ENCODE measurements at places on chromosomes 6 and 20.

GRCh38 chr20:58173930-58174707 lies 54.3 kb downstream of the ANKRD60 start:
- DNase-seq, result peak; percentile 72

DNA sequence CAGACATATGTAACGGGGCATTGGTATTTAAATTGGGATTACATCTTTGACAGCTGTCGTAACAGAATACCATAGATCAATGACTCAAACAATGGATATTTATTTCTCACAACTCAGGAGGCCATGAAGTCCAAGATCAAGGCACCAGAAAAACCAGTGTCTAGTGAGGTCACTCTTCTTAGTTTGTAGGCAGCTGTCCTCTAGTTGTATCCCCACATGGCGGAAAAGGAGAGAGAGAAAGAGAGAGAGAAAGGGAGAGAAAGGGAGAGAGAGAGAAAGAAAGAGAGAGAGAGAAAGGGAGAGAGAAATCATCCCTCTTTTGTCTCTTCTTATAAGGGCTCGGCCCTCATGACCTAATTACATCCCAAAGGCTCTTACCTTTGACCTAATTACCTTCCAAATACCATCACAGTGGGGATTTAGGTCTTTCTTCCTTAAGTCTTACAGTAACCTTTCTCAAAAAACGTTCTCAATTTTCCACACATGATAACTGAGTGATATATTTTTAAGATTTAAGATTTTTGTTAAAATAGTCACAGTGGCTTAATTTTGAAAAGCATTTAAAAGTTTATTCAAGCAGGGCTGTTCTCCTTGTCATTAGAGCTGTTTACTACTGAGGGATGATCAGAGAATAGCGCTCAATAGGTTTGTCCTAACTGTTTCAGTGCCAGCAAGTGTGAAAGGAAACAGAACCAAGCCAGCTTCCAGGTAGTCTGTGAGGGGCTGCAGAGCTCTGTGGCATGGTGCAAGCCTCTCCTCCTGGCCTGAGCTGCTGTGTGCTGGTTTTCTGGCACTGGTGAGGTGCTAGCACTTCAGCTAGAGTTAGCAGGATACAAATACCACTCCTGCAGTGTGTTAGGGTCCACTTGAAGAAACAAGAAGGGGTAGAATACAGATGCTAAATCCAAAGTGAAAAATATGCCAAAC lies 79.0 kb downstream of the IMPG1 start:
- DNase-seq, result no peak

DNA sequence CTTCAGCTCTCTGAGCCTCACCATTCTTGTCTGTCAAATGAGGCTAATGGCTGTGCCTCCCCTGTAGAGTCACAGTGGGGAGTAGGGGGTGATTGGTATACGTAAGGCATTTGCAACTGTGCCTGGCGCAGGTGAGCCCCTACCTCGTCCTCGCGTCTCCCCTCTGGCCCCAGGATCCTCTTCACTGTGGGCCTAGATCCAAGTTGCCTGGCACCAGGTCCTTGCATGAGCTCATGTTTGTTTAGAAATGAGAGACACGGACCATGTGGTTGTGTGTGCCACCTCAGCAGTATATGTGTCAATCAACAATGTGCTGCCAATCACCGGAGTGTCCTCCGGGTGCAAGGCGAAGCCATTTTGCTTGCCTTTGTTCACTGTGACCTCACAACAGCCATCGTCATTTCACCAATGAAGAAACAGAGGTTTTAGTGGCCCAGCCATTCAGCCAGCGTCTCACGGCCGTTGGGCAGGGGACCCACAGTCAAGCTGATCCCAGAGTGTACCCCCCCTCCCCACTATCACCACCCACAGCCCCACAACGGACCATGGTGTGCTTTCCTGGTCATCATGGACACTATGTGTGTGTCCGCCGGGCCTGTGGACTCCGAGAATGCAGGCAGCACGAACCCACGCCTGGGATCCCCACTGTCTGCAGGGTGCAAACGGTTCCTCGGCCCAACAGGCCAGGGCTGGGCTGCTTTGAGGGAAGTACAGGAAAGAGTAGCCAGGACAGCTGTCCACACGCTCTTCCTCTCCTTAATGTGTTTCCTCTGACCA lies 35.9 kb upstream of the STX16 start:
- DNase-seq, result no peak

GRCh38 chr6:50986319-50986718 lies 167.6 kb downstream of the TFAP2B start:
- DNase-seq, result no peak

GRCh38 chr6:107769053-107769658 lies 55.0 kb downstream of the SCML4 start:
- DNase-seq, result no peak

DNA sequence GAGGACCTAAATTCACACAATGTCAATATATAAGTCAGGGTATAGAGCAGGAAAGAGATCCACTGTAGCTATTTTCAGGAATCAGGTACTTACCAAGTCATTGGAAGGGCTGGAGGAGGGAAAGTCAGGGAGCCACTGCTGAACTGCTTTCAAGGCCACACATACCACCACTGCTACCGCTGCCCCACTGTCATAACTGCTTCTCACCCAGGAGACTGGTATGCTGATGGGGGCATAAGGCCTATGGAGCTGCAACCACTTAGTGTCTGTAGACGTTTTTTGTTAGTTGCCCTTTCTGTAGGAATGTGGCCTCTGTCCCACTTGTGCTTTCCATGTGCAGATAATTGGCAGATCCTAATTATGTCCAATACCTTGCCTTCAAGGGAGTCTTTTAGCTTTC lies 5.4 kb downstream of the SMAP1 start:
- no peak for DNase-seq

DNA sequence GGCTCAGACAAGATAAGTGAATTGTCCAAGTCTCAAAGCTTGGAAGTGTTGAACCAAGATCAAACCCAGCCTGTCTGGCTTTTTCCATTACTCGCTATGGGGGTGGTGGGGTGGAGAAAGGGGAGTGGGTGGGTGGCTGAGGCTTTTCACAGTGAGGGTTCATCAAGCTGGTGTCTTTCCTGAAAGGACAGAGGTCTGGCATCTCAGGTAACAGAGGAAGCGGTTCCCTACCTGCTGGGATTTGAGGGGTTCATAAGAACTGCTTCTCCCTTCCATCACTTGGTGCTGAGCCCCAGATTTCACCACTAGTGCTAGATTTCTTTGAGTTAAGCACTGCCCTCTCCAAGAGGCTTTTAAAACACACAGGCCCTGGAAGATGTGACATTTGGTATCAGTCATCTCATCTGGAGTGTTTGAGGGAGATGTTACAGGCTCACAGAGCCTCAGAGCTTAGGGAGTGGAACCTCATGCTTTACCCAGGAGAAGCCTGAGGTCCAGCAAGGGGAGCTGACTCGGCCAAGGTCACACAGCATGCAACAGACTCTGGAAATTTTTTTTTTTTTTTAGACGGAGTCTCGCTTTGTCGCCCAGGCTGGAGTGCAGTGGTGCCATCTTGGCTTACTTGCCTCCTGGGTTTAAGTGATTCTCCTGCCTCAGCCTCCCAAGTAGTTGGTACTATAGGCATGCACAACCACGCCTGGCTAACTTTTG lies 6.0 kb upstream of the VEGFA start:
- DNase-seq, result peak; percentile 25

GRCh38 chr6:37920667-37921066 lies 101.1 kb downstream of the ZFAND3 start:
- no peak for DNase-seq

DNA sequence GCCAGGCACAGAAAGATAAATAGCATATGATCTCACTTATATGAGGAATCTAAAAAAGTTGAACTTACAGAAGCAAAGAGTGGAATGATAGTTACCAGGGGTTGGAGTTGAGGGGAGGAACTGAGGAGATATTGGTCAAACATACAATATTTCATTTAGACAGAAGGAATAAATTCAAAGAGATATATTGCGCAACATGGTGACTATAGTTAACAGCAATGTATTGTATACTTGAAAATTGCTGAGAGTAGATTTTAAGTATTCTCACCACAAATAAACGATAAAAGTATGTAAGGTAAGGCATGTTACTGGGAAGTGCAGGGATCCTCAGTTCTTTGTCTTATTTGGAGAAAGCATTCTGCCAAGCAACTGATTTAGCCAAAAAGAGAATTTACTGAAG lies 171.9 kb downstream of the LMBRD1 start:
- DNase-seq, result no peak

GRCh38 chr6:47334334-47334733 lies 24.6 kb upstream of the TNFRSF21 start:
- DNase-seq, result no peak

- no peak for DNase-seq
These were observed 22.1 kb downstream of the GSTA4 start for GRCh38 chr6:52972989-52973388.

- DNase-seq, result no peak
These were observed 22.3 kb downstream of the C6orf163 start for GRCh38 chr6:87366899-87367298.

DNA sequence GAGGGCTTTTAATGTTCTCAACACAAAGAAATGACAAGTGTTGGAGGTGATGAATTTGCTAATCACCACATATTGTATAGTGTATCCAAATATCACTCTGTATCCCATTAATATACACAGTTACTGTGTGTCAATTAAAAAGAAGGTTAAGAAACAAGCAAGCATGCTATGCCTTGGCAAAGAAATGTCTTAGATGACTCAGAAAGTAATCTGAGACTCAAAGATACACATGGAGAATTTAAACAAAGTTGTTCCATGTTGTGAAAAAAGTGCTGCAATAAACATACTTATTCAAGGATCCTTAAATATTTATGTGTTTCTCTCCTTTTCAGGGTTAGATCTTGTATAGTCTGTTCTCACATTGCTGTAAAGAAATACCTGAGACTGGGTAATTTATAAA lies 300.9 kb downstream of the DHX35 start:
- no peak for DNase-seq

GRCh38 chr6:136024711-136025110 lies 173.2 kb downstream of the PDE7B start:
- no peak for DNase-seq

- no peak for DNase-seq
These were observed 1.4 kb upstream of the TRIM39 start for GRCh38 chr6:30325150-30325872.

DNA sequence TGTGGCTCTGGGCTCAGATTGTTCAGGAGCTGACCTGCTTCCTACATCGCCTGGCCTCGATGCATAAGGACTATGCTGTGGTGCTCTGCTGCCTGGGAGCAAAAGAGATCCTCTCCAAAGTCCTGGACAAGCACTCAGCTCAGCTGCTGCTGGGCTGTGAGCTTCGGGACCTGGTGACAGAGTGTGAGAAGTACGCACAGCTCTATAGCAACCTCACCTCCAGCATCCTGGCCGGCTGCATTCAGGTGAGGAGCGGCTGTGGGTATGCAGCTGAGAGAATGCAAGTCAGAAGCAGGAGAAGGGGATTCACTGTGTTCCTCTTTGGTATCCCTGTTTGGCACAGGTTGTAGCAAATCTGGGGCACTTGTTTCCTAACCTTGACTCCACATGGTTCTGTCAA lies 17.9 kb downstream of the CUL9 start:
- no peak for DNase-seq

- no peak for DNase-seq
These were observed 202.2 kb downstream of the ATXN1 start for GRCh38 chr6:16559071-16559470.

DNA sequence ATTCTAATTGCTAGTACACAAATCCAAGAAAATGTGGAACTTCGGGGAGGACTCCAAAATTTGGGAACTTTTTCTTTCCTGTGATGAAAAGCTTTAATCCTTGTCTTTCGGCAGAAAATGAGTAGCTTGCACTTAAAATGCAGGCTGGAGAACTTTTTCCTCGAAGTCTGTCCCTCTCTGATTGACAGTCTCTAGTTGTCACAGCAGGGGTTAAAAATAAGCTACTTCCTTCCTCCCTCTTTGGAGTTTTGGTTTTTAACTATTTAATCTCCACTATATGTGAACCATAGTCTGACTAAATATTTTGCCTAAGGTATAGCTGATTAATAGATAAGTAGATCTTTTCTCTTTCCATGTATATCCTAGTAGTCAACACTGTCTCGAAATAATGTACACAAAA lies 66.8 kb upstream of the MBOAT1 start:
- no peak for DNase-seq

- no peak for DNase-seq
These were observed 320.3 kb downstream of the RIMS1 start for GRCh38 chr6:72206606-72207005.

- DNase-seq, result no peak
These were observed 227.2 kb downstream of the LY86 start for GRCh38 chr6:6815732-6816131.

GRCh38 chr6:149368065-149368464 lies 32.0 kb upstream of the SUMO4 start:
- no peak for DNase-seq

- DNase-seq, result peak; percentile 97
These were observed at the start of the genes HSPA1A and HSPA1L for GRCh38 chr6:31815025-31815838. Gene HSPA1A, plus strand, starts transcription at chr6:31815543. Its CDS starts 214 bp downstream, at chr6:31815757. Gene HSPA1L, minus strand, starts transcription at chr6:31815283. Its CDS starts 3,311 bp downstream, at chr6:31811972.

DNA sequence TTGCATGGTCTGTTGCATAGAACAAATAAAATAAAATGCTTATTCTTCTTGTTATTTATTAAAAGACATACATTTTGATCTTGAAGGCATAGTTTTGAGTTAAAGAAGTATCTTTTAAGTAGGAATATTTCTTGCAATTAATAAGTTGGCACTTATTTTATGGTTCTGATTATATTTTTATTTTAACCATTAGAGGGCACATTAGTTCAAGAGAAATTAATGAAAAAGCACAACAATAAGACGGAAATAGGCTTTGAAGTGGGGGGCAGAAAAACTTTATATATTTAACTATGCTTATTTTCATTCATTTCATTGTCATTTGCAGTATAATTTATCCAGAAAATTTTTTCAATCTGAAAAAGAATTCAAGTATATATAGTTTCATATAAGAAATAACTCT lies 44.2 kb upstream of the MAP3K7 start:
- DNase-seq, result no peak

- peak; percentile 59 for DNase-seq
These were observed 47.4 kb upstream of the FAM83D start for GRCh38 chr20:38878866-38879265.

- DNase-seq, result no peak
These were observed 7.5 kb downstream of the CCM2L start for GRCh38 chr20:32017711-32018251.

- DNase-seq, result no peak
These were observed 377.7 kb downstream of the CDH4 start for GRCh38 chr20:61629602-61630390.

- no peak for DNase-seq
These were observed 8.2 kb downstream of the PRPH2 start for GRCh38 chr6:42714098-42714761.

- no peak for DNase-seq
These were observed 216.0 kb upstream of the SSTR4 start for GRCh38 chr20:22819112-22819511.

GRCh38 chr6:97778290-97779038 lies 495.4 kb upstream of the MMS22L start:
- DNase-seq, result no peak

- no peak for DNase-seq
These were observed 61.0 kb upstream of the REV3L start for GRCh38 chr6:111543913-111544435.

DNA sequence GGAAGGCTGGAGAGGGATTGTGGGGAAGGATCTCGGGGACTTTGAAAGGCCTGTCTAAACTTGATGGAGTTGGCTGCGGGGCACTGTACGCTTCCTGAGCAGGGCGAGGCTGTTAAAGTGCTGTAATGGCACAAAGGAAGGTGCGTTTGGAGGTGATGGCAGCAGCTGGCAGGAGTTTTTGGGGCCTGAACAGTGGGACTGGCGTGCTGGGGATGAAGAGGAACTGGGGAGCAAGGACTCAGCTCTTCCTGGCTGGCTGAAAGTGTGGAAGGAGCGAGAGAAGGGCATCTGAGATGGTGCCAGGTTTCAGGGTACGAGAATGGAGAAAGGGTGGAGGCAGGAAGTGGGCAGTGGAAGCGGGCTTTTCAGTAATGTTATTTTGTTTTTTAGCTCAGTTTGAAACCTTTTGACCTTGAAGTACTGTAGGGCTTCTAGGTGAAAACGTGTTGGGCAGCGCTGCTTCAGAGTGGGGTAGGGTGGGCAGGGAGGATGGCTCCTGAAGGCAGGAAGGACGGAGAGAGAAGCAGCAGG lies 8.0 kb downstream of the TMEM181 start:
- DNase-seq, result no peak
